ENCODE measurements at places on chromosomes 1 and 21.

DNA sequence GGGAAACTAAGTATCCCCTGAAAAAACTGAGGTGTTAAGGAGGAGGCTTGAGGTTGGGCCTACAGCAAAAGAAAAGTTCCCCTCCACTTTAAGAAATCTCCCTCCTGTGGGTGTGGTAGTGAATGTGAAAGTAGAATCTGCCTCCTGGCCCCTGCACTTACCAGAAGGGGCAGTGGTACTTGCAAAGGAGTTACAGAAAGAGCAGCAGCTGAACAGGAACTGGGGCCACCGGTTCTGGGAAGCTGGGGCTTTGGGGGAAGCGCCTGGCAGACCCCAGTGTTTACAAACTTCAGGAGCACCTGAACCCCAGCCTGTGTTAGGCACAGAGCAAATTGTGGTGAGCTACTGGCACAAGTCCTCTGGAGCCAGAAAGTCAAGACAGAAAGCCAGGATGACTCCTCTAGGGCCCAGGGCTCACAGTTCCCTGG lies 250.2 kb upstream of the FGGY start:
- peak; percentile 70 for DNase-seq

DNA sequence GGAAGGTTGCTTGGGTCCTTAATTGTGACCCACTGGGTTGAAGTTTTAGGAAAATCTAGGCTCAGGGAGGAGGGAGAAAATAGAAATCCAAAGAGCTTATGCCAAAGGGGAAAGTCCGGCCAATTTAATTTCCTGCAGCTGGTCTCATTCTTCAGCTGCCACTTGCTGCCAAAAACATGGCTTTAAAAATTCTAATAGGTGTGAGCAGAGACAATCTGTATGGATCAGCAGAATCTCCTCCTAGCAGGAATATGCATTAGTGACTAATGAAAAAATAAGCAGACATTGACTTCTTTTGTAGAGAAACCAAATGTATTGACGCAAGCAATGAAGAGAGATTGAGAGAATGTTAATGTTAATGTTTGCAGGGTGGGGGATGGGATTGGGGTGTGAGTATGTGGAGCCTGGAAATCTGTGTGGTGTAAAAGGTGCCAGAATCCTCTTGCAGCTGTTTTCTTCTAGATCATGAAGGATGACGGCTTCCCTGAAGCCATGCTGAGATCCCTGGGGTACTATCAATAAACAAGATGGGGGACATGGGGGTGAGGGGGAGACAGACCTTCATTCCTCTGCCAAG lies 35.3 kb downstream of the VWA5B1 start:
- DNase-seq: no peak

DNA sequence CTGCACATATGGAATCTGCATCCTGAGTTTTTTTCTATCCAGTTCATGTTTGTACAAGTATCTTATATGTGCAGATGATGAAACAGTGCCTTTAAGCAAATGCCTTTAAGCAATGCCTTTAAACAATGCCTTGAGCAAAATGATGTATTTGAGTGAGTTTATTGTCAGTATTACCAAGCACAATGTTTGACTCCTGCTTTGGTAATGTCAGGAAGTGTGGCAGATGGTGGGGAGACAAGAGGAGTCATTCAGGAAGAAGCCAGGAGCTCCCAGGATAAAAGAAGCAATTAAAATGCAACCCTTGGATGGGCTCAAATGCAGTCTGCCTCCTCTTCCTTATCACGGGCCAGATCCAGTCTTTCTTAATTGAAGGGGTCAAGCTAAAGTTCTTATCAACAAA lies 108.7 kb upstream of the KCNJ15 start:
- DNase-seq: no peak

GRCh38 chr1:48196237-48196636 lies 26.3 kb upstream of the SLC5A9 start:
- DNase-seq: peak; percentile 56

- no peak for DNase-seq
These were observed 16.2 kb downstream of the CCSAP start for GRCh38 chr1:229326601-229327000.

GRCh38 chr1:21234779-21235178 lies 55.5 kb downstream of the ECE1 start:
- DNase-seq: no peak

GRCh38 chr1:224732377-224733026 lies 116.4 kb downstream of the CNIH3 start:
- no peak for DNase-seq

DNA sequence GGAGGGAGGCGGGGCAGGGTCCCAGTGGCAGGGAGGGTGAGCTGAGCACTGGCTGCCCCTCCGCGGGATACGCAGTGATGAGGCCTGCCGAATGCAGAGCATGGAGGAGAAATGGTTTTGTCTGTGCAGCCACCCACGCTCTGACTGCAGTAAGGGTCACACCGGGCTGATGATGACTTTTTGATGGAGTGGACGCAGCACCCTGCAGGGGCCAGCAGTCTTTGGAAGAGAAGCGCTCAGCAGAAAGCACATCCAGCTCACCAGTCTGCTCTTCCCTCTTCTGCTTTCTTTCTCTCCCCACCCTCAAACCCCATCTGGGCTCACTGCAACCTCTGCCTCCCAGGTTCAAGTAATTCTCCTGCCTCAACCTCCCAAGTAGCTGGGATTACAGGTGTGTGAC lies 61.9 kb upstream of the ATP1A1 start:
- DNase-seq: peak; percentile 11
